Kidney tubule cell (primary cell): ENCODE measurements at places on chromosomes 2 and 18.

GRCh38 chr2:181241797-181242196 lies 215.4 kb upstream of the ITGA4 start:
- DNase-seq = no peak

DNA sequence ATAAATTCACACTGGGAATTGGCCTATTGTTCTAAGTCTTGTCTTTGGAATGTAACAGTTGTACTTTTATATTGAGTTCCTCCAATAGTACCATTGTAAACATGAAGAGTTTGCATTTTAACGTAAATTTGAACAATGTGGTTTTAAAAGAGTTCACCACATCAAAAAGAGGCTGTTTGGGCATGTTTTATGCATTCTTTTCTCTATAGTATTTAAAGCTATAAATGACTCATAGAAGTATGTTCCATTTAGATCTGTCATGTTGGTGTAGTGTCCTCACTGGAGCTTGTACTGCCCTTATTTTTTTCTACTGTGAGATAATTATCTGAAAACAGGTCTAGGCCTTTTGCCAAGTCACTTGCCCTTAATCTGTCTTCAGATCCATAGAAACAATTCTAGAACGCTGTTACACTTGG lies 141.9 kb downstream of the RHBDD1 start:
- DNase-seq = no peak

DNA sequence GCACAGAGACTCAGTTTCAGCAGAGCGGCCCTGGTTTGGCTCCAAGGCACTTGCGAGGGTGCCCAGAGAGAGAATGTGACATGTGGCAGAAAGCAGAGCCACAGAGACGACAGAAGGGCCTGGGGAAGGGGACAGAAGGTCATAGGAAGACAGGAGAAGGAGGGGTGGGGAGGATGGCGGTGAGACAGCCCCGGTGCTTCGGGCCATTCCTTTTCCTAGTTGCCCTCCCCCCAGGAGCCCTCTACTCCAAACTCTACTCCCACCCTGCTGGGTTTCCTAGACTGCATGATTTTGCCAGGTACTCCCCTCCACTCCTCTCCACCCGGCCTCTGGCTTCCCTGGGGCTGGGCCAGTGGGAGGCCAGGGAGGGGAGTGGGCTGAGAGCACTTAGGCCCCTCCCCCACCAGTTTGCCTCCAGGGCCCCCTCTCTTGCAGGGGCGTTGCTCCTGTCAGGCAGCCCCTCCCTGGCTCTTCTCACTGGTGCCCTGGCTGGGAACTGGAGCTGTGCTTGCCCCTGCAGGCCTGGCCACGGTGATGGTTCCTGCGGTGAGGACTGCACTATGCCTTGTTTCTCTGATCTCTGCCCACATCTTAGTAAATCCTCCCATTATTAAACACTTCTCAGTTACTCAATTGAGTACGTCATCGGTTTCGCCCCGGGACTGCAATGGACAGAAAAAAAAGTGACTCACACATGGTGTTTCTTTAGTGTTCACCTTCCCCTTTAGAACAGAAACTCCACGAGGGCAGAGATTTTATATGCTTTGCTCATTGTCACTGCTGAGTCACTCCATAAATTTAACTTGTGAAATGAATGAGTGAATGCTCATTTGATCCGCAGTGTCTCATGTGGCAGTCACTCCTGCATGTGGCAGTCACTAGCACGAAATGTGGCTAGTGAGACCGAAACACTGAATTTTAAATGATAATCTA lies 58.7 kb upstream of the SP3 start:
- DNase-seq = peak; percentile 81

- no peak for DNase-seq
These were observed 61.8 kb downstream of the ARHGAP25 start for GRCh38 chr2:68796295-68796905.

- peak; percentile 63 for DNase-seq
These were observed 3.6 kb downstream of the BIRC6 start for GRCh38 chr2:32360416-32360815.

DNA sequence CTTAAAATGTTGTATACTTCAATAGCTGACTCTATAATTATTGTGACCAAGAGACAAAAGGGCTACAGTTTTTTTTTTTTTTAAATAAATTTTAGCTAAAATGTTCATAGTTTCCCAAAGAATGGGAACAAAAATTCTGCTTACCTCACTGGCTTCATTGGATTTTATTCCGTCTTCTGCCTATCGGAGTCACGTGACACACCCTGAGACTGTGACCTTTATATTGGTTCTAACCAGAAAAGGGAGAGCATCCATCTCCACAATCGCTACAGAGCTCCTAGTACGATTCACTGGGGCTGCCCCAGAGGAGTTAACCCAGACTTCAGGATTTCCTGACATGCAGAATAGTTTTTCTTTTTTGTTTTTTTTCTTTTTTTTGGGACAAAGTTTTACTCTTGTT lies 203.6 kb upstream of the SLC35G4 start:
- no peak for DNase-seq

GRCh38 chr2:219095406-219095935 lies 34.8 kb upstream of the IHH start:
- no peak for DNase-seq

DNA sequence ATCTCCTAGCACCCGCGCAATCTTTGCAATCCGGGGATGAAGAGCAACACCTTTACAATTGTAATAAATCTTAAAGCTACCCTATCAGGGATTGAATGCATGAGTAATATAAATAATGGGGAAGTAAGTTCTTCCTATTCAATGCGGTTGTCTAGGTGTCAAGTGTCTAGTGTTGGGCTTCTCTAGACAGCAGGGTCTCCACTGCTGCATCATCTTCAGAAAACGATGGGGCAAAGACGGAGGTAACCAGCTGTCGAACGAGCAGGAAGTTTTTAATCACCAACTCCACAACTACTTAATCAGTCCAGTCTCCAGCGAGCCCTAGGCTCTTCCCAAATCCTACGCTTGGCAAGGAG lies 573 bp downstream of the STAM2 start:
- no peak for DNase-seq

GRCh38 chr18:6476190-6476589 lies 61.5 kb upstream of the L3MBTL4 start:
- no peak for DNase-seq

GRCh38 chr2:128867311-128867710 lies 548.6 kb upstream of the HS6ST1 start:
- no peak for DNase-seq

GRCh38 chr2:10427618-10427949 lies 20.5 kb downstream of the ODC1 start:
- DNase-seq = no peak

DNA sequence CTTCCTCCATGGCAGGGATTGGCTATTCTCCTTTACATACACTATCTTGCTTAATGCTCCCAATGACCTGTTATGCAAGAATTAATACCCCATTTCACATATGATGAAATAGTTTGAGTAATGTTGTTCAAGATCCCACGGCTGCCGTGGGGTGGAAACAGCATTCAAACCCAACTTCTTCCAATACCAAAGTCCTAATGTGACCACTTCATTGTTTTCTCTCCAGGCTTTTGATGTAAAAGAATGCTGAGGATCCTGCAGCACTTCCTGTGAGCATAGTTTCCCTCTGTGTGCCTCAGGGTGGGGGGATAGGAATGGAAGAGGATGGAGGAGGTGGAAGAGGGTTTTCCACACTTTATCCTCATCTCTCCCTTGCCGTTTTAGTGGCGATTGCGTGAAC lies 199.4 kb downstream of the IRS1 start:
- DNase-seq = no peak

- DNase-seq = peak; percentile 94
These were observed 63.1 kb downstream of the RHOB start for GRCh38 chr2:20509770-20510490.

DNA sequence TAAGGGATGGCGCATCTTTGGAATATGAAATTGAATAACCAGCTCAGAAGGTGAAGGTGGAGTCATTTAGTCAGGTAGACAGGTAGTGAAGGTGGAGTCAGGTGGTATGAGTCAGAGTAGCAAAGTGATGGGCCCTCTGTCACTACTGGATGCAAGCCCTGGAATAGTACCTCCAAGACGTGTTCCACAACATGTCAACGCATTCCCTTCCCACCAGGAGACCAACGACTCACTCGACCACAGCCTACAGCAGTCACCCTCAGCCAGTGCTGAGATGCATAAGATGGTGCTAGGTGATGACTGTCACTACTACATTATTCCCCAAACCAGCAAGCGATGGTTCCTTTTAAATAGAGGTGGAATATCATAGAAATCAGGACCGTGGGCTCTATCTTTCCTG lies 6.8 kb downstream of the CPLX4 start:
- DNase-seq = peak; percentile 80

DNA sequence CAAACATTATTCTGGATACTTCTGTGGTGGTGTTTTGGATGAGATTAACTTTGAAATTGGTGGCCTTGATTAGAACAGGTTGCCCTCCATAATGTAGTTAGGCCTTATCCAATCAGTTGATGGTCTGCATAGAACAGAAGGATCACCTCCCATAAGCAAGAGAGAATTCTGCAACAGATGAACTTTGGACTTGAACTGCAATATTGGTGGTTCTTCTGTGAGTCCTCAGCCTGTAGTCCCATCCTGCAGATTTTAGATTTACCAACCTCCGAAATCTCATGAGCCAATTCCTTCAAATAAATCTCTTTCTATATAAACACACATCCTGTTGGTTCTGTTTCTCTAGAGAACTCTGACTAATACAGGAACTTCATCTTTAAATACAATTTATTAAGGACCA lies 81.9 kb downstream of the IRS1 start:
- no peak for DNase-seq

DNA sequence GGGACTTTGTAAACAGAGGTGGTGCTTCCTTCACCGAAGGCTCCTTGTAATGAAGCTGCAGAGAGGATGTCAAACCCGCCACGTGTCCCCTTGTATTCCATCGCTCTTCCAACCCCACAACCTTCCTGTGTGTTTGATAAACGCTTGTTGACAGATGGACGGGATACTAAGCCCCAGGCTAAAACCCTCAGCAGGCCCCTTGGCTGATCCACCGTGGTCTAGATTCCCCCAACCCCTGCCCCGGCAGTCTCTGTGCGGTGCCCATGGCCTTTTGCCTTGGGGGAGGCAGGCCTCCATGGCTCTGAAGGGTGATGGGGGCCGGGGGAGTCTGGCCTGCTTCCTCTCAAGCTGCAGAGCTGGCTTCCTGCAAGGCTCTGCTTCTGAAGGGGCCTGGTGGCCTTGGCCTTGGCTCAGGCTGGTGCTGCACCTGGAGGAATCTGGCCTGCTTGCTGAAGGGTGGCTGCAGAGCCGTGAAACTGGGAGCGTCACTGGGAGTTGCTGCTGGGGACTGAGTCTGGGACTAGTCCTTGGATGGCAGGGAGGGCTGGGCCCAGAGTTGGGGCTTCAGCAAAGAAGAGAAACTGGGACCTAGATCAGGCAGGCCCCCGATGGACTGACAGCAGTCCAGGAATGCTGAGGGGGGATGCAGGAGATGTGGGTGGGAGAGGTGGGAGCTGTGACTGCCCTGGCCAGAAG lies 9.6 kb upstream of the NTSR2 start:
- DNase-seq = no peak

- DNase-seq = no peak
These were observed 43.8 kb downstream of the STAT1 start for GRCh38 chr2:190970160-190970559.

- DNase-seq = no peak
These were observed 106.0 kb downstream of the OLA1 start for GRCh38 chr2:174142290-174142689.

DNA sequence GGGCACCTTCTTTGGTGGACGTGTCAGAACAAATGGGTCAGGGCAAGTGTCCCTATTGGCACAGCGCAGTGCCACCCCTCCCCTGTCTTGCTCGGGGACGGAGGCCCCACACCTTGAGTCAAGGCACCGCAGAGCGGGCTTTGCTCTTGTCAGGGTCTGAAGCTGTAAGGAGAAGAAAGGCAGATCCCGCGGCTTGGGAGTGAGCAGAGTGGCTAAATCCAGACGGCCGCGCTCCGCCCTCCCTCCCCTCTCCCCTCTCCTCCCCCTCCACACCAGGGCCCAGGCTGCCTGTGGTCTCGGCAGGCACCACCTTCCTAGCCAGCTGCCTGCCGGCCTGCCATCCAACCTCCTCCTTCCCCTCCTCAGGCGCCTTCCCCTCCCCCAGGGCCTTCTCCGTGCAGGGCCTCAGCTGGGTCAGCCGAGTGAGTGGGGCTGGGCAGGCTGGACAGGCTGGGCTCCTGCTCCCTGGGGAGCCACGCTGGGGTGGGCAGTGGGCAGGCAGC lies 25.8 kb downstream of the SPEG start:
- no peak for DNase-seq

- no peak for DNase-seq
These were observed 83.5 kb downstream of the LDLRAD4 start for GRCh38 chr18:13302040-13302439.

GRCh38 chr2:105675841-105676240 lies 68.9 kb upstream of the NCK2 start:
- DNase-seq = no peak

DNA sequence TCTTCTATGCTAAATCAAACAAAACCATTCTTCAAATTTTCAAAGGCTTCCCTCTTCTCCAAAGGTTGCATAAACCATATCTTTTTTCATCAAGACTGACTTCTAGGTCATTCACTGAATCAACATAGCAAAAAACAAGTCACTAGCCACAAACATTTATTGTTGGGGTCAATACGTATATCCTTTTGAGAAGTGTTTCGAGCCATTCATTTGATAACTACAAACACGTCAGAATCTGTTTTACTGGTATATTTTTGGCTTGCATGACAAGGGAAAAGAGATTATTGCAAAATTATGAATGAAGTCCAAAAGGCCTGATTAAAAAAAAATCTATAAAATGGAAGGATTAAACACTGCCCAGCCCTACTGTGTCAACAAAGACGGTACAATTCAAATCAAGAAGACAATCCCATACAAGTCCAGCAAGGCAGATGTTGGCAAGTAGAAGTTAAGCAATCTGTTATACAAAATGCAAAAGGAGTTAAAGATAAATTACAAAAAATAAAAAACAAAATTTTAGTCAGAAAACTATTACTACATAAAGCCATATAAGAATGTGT lies 222.4 kb downstream of the SRBD1 start:
- DNase-seq = no peak

DNA sequence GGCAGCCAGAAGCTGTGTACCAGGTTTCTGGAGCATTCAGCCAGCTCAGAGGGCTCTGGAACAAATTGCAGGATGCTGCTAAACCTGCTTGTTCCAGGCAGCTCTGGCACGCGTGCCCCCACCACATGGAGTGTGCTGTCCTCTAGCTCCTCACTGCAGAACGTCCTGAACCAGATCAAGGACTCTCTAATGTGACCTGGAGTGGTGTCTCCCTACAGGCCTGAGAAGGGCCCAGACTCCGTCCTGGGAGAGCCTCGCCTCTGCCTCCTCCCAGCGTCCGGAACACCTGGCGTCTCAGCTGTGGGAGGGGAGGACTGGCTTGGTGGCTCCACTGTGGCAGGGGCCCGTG lies 115.6 kb upstream of the GPC1 start:
- no peak for DNase-seq

DNA sequence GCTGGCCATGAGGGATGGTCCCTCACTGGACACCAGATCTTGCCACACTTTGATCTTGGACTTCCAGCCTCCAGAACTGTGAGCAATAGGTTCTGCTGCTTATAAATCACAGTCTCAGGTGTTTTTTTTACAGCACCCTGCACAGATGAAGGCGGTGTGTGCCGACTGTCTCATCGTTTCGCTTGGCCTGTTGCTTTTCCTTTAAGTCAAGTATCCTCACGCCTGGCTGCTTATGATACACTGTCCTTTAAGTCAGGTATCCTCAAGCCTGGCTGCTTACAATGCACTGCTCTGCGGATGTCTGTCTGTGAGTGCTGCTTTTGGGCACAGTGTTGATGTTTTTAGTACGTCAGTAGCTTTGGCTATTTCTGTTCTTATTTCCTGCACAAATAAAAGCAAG lies 40.3 kb downstream of the SALL3 start:
- peak; percentile 63 for DNase-seq
